ENCODE measurements at places on chromosomes 7 and 10.
A peak's percentile ranks its signal among the peaks of the same experiment; 100 is the strongest.

DNA sequence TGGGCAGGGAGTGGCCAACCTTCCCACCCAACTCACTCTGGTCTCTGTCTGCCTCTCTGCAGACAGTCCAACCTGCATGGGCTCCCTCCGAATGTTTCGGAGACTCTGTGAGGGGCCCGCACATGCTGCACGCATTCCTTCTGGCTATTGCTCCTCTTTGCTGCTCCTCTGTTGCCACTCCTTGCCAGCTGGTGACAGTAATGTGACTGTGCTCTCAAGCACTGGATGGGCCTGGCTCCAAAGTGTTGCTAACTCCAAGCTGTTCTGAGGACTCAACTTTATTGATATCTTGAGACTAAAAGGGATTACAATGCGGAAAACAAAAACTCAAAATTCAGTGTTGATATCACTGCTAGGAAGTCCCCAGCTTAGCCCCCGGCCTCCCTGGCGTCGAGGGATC, 105.4 kb upstream of the KIF5B start:
- no peak for DNase-seq

GRCh38 chr7:92769394-92769699, 67.0 kb downstream of the CDK6 start:
- no peak for DNase-seq

- DNase-seq, result no peak
Measured at GRCh38 chr10:89074120-89074519, 83.5 kb downstream of the FAS start.

DNA sequence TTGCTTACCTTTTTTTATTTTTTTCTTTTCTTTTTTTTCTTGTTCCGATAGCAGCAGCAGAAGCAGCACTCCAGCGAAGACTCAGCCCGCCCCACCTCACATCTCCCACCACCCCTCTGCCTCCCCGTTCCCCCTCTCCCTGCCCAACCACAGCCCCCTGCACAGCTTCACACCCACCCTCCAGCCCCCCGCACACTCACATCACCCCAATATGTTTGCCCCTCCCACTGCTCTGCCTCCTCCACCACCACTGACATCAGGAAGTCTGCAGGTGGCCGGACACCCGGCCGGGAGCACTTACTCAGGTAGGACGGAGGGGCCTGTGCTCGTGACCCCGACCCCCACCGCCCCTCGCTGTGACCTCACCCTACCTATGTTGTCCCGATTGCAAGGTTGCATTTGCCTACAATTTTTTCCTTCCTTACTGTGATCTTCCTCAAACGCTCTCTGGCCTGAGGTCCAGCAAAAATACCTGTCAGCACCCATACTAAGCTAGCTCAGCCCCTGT, 367.2 kb upstream of the GALNT17 start:
- DNase-seq, result no peak

DNA sequence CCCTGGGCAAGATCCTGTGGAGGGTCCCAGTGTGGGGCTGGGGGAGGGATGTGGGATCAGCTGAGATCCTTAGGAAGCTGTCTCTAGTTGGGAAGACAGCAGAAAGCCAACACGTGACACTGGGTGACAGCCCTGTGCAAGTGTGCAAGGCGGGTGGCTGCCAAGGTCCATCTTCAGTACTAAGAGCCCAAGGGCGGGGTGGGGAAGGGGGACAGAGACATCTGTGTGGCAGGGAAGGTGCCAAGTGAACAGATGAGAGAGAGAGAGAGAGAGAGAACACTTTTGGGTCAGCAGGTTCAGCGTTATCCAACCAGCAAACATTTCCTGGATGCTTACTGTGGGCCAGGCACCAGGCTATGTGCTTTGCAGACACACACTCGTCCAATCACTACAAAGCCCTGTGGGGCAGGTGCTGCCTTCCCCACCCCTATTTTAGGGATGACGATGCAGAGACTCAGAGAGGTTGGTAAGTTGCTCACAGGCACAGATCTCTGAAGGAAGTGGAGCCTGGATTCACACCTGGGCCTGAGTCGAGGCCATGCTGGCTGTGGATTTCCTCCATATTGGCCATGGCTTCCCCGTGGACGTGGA, 135.7 kb downstream of the GRK5 start:
- DNase-seq, result no peak

- no peak for DNase-seq
Measured at GRCh38 chr7:136030867-136031318, 53.7 kb upstream of the MTPN start.

DNA sequence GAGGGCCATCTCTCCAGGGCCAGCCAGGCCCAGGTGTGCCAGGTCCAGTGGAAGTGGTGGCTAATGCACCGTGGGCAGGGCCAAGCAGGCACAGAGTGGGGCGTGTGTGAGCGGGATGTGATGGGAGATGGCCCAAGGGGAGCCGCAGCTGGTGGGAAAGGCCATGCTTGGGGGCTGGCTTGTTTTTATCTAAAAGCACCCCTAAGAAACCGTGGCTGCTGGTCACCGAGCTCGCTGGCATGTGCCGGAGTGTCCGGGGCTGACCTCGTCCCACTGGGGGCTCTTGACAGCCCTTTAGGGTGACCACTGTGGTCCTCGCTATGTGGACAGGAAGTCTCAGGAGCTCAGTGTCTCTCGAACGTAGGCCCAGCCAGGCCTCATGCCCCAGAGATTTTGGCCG, 582.4 kb upstream of the FOXK1 start:
- DNase-seq, result no peak

GRCh38 chr10:98673171-98673782, 226.5 kb upstream of the HPS1 start:
- no peak for DNase-seq

- no peak for DNase-seq
Measured at GRCh38 chr7:23205909-23206767, 24.3 kb downstream of the NUP42 start.

- no peak for DNase-seq
Measured at GRCh38 chr7:24956021-24956420, 24.0 kb downstream of the OSBPL3 start.

GRCh38 chr7:106278695-106279094, 6.1 kb downstream of the NAMPT start:
- DNase-seq, result no peak

GRCh38 chr7:70693686-70694433, 438.1 kb upstream of the GALNT17 start:
- no peak for DNase-seq

DNA sequence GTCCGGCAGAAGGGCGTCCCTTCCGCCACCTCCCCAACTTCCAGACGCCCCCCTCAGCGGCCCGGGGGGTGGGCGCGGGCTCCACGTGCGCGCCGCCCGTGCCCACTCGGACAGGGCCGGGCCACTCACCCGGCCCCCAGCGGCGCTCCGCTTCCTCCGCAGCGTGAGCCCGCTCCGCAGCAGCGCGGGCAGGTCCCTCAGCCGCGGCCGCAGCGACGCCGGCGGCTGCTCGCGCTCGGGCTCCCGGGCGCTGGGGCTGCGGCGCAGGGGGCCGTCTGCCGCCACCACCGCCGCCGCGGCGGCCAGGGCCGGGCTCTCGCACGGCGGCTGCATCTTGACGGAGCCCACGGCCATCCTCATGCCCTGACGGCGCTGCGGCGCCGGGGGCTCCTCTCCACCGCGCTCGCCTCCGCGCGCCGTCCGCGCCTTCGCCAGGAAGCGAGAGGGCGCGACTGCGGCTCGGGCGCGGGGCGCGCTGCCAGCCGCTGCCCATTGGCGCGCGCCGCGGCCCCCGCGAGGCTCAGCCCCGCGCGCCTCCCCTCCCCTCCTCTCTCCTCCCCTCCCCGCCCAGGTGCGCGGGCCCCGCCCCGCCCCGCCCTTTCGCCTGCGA, at the start of gene RAPGEF5:
Gene RAPGEF5 (minus strand): TSS at position 454 of the 610 bp plus-strand sequence. CDS start 94 bp downstream, at position 360.
- no peak for DNase-seq

GRCh38 chr7:55016061-55016745, 2.6 kb upstream of the EGFR start:
- DNase-seq, result no peak

DNA sequence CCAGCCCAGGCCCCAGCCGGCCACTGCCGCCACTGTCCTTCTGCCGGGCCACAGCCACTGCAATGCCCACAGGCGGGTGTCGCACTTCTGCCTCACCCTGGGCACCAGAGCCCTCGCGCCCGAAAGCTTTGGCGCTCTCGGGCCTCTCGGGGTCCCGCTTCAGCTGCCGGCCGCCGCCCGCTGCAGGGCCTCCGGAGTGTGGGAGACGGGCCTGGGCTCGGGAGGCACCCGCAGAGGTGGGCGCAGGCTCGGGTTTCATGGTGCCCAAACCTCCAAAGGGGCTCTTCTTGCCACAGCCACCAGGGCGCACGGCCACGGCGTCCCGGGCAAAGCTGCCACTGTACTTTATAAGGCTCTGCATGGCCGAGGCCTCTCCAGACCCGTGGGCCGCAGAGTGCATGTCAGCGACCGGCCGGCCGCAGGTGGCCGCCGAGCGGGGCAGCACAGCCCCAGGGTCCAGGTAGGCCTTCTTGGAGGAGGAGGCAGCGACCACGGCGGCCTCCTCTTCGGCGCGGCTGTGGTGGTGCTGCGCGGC, 35.9 kb downstream of the TNRC18 start:
- no peak for DNase-seq

DNA sequence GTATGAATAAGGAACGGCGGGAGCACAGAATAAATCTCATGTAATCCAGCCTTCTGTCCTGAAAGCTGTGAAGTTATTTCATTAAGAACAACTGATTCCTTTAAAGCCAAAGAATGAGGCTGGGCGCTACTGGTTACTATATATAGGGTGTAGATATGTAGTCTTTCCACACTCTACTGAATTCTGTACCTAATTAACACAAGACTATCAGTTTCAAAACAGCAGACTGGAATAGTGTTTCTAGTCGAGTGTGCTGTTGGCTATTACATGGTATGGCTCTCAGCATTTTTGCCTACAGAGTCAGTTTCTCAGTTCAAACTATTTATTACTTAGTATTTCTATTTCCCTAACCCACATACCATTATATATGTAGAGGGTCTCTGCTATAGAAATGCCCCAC, 163.3 kb downstream of the THSD7A start:
- no peak for DNase-seq

DNA sequence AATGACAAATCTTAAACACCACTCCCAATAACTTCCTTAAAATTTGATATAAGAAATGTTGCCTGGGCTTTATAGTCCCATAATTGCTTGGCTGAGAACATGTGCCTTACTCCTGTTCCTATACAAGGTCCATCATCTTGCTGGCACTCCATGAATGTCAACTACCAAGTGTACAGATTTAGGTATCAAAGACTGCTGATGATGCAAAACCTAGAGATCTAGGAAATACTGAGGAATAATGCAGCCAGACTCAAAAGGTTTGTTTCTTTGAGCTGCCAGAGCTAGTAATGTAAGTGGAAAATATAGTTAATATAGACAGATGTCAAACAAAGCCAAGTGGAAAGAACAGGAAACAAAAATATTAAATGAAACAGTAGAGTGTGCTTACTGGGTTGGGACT, 121.1 kb downstream of the DYNC1I1 start:
- no peak for DNase-seq

DNA sequence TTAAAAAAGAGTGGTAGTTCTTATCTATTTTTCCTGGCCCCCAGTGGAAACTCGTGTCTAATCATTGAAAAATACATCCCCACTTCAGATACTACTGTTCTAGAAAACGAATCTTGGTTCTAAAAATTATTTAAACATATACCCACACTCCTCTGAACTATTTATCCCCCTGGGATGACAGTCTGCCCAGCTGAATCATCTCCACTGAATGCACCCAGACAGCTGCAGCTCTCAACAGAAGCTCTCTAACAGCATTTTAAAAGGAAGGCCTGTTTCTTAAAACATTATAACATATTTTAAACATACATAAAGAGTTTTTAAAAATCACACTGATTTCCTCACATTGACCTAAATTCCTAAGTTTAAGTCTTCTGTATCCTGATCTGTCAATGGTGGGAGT, 544.6 kb upstream of the PHF14 start:
- DNase-seq, result no peak

GRCh38 chr7:32887395-32887794, 4.2 kb downstream of the KBTBD2 start:
- no peak for DNase-seq

DNA sequence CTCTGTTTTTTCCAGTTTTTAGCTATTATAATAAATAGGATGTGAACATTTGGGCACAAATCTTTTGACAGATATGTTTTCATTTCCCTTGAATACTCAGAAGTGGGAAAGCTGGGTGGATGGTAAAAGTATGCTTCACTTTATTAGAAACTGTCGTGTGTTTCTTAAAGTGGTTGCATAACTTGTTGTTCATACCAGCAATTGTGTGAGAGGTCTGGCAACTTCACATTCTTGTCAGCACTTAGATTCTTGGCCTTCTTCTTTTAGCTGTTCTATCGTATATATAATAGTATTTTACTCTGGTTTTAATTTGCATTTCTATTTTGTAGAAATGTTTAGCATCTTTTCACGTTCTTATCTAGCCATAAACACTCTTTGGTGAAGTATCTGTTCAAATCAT, 894.4 kb downstream of the KCNMA1 start:
- no peak for DNase-seq

GRCh38 chr10:49419005-49419404, 23.1 kb upstream of the DRGX start:
- no peak for DNase-seq

- DNase-seq, result no peak
Measured at GRCh38 chr7:110646804-110647203, 444.1 kb upstream of the LRRN3 start.

DNA sequence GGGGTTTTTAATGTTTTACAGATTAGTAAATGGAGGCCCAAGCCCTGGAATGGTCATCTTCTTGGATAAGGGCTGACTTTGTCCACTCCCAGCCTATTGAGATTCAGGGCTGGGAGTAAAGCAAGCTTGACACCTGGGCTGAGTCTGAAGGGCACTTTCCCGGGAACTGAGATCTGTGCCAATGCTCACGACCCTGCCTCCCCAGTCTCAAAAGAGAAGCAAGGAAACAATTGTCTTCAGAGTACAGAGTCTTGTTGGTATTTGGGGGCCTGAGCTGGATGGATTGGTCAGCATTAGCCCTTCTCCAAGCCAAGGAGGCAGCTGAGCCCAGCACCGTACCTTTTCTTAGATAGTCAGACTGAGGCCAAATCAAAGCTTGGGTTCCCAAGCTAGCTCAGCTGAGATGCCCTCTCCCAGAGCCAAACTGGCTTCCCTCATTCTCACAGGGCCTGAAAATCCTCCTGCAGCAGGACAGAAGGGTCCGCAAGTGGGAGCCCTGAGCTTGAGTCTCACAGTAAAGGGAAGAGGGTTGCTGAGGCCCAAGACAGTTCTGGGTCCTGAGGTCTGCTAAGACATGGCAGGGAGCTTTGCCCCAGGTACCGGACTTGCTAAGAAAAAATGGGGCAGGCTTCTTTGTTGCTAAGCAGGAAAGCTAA, 3.7 kb downstream of the DDIT4 start:
- peak; percentile 56 for DNase-seq

DNA sequence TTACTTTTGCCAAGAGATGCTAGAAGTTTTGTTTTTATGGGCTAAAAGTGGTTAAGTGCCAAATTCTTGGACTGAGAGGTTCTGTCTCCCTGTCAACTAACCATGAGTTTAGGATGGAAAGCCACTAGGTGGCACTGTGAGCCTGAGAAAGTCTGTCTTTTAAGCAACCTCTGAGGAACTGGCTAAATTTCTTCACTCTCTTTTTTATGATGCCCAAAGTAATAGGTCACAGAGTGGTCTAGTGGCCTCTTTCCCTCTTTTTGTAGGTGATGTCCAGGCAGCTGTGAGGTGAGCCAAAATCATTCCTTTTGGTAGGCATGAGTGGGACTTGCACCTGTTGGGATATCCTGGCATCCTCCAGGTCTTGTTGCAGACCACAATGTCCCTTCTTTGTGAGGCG, 56.8 kb downstream of the SND1 start:
- peak; percentile 45 for DNase-seq

Measured in skeletal muscle cell (primary cell).